ENCODE measurements at places on chromosomes 5 and 9. TPM values are rescaled to one million over a fixed set of nuclear protein-coding genes. Genes with fewer than 3 reads are reported as not detected.

CDC25C gene
- total RNA-seq = 4.3 TPM

SLC6A19 gene
- total RNA-seq = 56.2 TPM

TSSK1B gene
- total RNA-seq = not detected

GRCh38 chr5:180105827-180106312 is 34.3 kb upstream of the RNF130 start:
- no peak for DNase-seq

- DNase-seq = no peak
Measured at GRCh38 chr9:73426269-73426668, 274.6 kb downstream of the ANXA1 start.

GRCh38 chr9:17744786-17745185 is 165.9 kb downstream of the SH3GL2 start:
- DNase-seq = no peak

DNA sequence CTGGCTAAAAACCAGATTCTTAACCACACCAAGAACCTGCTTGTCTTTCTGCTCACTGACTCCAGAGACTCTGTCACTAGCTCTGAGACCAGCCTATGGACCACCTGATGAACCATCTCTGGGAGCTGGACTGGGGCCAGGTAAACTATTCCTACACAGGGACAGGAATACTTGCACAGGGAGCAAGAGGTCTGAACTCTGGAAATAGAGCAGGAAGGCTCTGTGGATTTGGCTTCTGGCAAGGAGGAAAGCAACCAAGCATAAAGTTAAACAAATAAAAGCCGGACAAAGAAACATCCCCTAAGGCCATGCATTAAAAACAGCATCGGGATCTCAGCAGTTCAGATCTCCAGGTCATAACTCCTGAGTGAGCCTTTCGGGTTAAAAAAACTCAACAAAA is 5.6 kb upstream of the SPARC start:
- no peak for DNase-seq

- DNase-seq = no peak
Measured at GRCh38 chr9:105993921-105994715, 299.8 kb downstream of the TMEM38B start.

- DNase-seq = no peak
Measured at GRCh38 chr5:19369561-19369960, 618.4 kb downstream of the CDH18 start.

DNA sequence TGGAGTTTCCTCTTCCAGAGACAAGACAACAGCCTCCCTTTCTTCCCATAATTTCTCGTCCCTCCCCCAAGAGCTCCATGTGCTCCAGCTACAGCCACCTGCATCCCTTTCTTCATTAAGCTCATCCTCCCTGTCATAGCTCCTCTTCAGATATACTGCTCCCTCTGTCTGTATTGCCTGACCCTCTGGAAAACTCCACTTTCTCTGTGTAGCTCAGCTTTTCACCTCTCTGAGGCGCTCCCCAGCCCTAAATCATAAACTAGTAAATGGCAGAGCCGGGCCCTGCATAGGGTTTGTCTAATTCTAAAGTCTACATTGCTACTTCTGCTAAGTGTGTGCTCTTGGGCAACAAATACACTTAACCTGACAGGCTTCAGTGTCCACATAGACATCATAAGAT is 8.8 kb upstream of the PLIN2 start:
- DNase-seq = no peak

GRCh38 chr9:12955510-12956163 is 180.8 kb downstream of the LURAP1L start:
- DNase-seq = no peak

DNA sequence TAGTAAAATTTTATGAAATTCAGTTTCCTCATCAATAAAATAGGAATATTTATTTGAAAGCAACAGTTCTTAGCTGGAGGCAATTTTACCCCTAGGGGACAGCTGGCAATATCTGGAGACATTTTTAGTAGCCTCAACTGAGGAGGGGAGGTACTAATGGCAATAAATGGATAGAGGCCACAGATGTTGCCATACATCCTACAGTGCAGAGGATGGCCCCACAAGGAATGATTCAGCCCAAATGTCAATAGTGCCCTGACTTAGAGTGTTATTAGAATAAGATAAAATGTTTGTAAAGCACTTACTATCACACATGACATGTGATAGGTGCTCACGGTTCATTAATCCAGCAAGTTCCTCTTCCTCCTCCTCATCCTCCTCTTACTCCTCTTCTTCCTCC is 293.6 kb downstream of the KCTD16 start:
- DNase-seq = no peak

- no peak for DNase-seq
Measured at GRCh38 chr9:134626069-134626423, 15.6 kb upstream of the COL5A1 start.

- peak; percentile 29 for DNase-seq
Measured at GRCh38 chr5:124403281-124403680, 343.2 kb downstream of the ZNF608 start.

GRCh38 chr5:40406741-40407211 is 272.9 kb upstream of the PTGER4 start:
- no peak for DNase-seq

GRCh38 chr5:132849347-132849746 is 16.9 kb downstream of the GDF9 start:
- DNase-seq = no peak

- no peak for DNase-seq
Measured at GRCh38 chr9:14104496-14104895, 209.4 kb downstream of the NFIB start.

- DNase-seq = no peak
Measured at GRCh38 chr5:102772273-102772672, 17.2 kb downstream of the PAM start.

Measured in colonic mucosa (tissue), 4 donors.